Ovary (tissue), 10 donors: ENCODE measurements at places on chromosomes 16 and 17.
A peak's percentile ranks its signal among the peaks of the same experiment; 100 is the strongest.

GRCh38 chr17:74215342-74215727, 2.0 kb downstream of the TTYH2 start:
- no peaks in the 10 kb centered on the region for H3K36me3 ChIP-seq
- peaks cover 11% of the 10 kb centered on the region for H3K4me1 ChIP-seq
- H3K4me3 ChIP-seq, result no peak overlapping the region
- no peak overlapping the region for H3K27ac ChIP-seq
- no peak for DNase-seq
- H3K27me3 ChIP-seq, result no peaks in the 10 kb centered on the region

DNA sequence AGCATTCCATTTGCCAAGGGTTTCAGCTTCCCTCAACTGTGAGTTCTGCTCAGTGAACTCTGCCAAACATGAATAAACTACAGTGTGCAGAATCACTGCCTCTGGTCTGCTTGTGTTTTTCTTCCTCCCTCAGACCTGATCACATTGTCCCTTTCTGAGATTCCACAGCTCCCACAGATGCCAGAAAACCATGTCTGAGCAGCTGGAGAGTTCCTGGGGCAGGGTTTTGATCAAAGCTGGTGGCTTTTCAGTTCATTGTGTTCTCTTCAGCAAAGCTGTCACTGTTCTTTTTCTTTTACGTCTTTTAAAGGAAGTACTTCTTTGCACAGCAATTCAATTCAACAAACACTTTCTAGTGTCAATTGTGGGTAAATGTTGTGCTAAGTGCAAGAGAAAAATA, 555.8 kb downstream of the RBFOX1 start:
- no peak for DNase-seq
- H3K4me1 ChIP-seq, result no peaks in the 10 kb centered on the region
- H3K4me3 ChIP-seq, result no peak overlapping the region
- no peaks in the 10 kb centered on the region for H3K27me3 ChIP-seq

- DNase-seq, result no peak
- H3K4me3 ChIP-seq, result no peak overlapping the region
- H3K36me3 ChIP-seq, result no peaks in the 10 kb centered on the region
Observed at GRCh38 chr17:75024686-75025397, 12.4 kb downstream of the MRPL58 start.

DNA sequence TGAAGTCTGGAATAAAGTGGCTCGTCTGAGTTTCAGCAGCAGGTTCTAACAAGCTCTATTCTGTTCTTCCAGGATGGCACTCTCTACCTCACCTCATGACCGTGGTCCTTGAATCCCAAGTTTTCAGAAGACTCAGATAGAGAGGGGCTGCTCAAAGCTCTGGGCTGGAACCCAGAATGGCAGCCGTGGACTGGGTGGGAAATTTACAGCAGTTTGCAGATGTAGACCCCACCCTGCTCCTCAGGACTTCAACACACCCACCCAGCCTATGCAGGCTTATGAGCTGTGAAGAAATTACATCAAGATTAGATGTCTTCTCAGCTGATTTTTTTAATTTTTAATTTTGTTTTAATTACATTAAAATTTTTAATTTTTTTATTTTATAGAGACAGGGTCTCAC, 59.4 kb downstream of the METRNL start:
- H3K4me3 ChIP-seq, result no peak overlapping the region
- H3K27me3 ChIP-seq, result no peaks in the 10 kb centered on the region
- H3K27ac ChIP-seq, result no peak overlapping the region
- H3K4me1 ChIP-seq, result no peaks in the 10 kb centered on the region
- no peak for DNase-seq
- no peaks in the 10 kb centered on the region for H3K36me3 ChIP-seq

DNA sequence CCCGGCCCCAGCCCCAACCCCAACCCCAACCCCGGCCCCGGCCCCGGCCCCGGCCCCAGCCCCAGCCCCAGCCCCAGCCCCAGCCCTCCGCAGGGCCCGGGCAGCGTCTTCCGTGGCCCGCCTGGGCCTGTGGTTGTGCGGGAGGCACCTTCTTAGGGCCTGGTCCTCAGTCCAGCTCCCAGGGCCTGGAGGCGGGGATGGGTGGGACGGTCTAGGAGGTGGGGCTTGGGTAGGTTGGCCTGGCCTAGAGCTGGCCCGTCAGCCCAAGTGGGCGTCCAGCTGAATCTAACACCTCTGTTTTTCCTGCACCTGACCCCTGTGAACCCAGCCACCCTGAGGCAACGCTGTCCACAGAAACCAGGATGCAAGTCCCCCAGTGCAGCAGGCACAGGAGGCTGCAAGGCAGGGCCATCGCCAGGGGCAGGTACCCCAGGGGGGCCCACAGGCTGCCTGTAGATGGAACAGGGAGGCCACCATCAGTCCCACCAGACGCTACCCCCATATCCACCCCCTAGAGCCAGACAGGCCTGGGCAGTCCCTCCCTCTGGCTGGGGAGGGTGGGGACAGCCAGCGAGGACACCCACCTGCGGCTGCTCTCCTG, 8.8 kb downstream of the MSLN start:
- H3K27me3 ChIP-seq, result no peaks in the 10 kb centered on the region
- H3K36me3 ChIP-seq, result no peaks in the 10 kb centered on the region
- no peak for DNase-seq
- no peak overlapping the region for H3K4me3 ChIP-seq
- H3K4me1 ChIP-seq, result no peaks in the 10 kb centered on the region
- H3K27ac ChIP-seq, result no peak overlapping the region

DNA sequence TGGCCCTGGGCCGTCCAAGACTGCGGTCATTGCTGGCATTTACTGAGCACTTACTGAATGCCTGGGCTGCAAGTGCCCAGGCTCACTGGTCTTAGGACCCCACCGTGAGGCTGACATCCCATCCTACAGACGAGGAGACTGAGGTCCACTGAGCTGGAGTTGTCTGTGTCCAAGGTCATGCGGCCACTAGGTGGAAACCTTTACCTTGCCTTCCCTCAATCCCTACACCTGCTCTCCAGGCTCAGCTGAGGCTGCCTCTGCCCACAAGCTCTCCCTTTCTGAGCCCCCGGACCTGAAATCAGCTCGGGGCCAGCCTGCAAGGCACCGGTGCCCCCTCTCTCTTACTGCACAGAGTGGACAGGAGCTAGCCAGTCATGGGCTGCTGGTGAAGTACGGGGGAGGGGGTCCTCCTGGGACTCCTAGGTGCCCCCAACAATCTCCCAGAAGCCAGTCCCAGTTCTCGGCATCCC, 1.5 kb downstream of the CASKIN1 start:
- peaks cover 2% of the 10 kb centered on the region for H3K27me3 ChIP-seq
- H3K4me3 ChIP-seq, result no peak overlapping the region
- no peak overlapping the region for H3K27ac ChIP-seq
- H3K4me1 ChIP-seq, result no peaks in the 10 kb centered on the region

- no peak overlapping the region for H3K27ac ChIP-seq
- H3K4me3 ChIP-seq, result no peak overlapping the region
- H3K27me3 ChIP-seq, result no peaks in the 10 kb centered on the region
Observed at GRCh38 chr17:80198144-80198661, 21.9 kb downstream of the SGSH start.

DNA sequence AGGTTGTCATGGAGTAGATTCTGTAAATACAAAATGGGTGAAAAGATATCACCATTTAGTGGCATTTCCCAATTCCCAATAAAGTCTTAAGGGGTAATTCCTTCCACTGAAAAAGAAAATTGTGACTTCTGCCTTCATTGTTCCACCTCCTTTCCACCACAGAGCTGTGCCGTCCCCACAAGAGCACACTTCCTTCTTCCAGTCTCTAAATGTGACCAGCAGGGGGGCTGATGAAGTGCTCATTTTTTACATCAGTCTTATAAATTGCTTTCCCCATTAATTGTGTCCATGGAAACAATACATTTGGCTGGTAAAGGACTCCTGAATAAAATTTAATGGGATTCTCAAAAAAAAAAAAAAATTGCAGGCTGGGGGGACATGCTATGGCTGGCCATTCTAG, 260.8 kb upstream of the PSMD7 start:
- no peaks in the 10 kb centered on the region for H3K4me1 ChIP-seq
- DNase-seq, result no peak
- H3K36me3 ChIP-seq, result no peaks in the 10 kb centered on the region
- H3K4me3 ChIP-seq, result no peak overlapping the region
- no peak overlapping the region for H3K27ac ChIP-seq

DNA sequence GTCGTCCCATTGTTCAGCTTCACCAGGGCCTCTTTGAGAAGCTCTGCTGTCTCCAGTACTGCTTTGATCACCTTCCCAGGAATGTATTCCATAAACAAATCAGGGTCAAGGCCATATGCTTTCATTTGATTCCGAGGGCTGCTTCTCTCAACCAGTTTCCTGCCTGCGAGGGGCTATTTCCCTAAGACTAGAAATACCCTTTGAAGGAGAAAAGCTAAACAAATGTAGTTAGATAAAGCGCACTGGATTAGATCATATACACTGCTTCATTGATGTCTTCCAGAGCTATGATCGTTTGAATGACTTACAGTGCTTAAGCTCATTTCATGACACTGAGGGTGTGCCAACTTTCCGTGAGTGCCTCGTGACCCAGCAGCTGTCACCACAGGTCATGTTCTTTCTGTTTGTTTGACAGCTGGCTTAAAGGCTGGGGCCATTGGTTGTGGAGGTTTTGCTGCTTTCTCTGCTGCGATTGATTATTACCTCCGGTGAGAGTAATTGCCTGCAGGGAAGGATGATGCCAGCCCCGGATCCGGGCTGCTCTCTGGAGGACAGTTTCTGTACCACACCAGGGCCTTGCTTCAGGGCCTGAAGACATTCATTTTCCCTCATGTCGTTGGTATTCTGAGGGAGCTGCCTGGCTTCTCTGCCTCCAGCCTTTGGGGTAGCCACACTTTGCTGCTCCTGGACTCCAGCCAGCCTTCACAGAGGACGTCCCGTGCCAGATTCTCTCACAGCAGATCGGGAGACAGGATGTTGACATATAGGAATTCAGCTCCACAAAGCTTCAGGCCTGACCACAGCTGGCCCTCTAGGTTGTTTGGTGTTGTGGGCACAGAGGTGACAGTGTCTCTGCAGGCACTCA, 3.9 kb downstream of the TIMM22 start:
- H3K27ac ChIP-seq, result no peak overlapping the region
- DNase-seq, result no peak
- no peaks in the 10 kb centered on the region for H3K36me3 ChIP-seq
- peaks cover 23% of the 10 kb centered on the region for H3K4me1 ChIP-seq
- no peaks in the 10 kb centered on the region for H3K27me3 ChIP-seq
- H3K4me3 ChIP-seq, result no peak overlapping the region

GRCh38 chr16:1786242-1787055, 3.7 kb downstream of the NUBP2 start:
- no peaks in the 10 kb centered on the region for H3K27me3 ChIP-seq
- peaks cover 3% of the 10 kb centered on the region for H3K4me1 ChIP-seq
- H3K27ac ChIP-seq, result no peak overlapping the region
- H3K36me3 ChIP-seq, result no peaks in the 10 kb centered on the region
- H3K4me3 ChIP-seq, result no peak overlapping the region

DNA sequence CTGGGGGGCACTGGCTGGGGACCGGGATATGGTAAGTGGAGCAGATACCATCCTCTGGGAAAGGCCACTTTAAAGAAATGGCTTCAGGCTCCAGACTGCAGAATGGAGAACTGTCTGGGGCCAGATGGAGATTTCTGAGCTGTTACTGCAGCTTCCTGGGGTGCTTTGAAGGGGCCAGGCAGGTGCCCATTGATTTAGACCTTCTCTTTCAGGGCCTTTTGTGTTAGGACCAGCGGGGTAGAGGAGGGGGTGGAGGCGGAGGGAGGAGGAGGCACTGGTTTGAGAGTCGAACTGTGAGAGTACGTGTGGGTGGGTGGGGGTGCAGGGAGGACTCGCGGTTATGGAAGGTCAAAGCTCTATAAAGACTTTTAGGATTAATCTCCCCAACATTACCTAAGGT, 11.4 kb downstream of the NECAB2 start:
- no peak overlapping the region for H3K27ac ChIP-seq
- H3K4me3 ChIP-seq, result no peak overlapping the region
- DNase-seq, result no peak
- H3K27me3 ChIP-seq, result no peaks in the 10 kb centered on the region
- H3K4me1 ChIP-seq, result no peaks in the 10 kb centered on the region
- no peaks in the 10 kb centered on the region for H3K36me3 ChIP-seq

GRCh38 chr17:17088086-17088485, 45.8 kb downstream of the MPRIP start:
- no peaks in the 10 kb centered on the region for H3K27me3 ChIP-seq
- no peak overlapping the region for H3K27ac ChIP-seq
- DNase-seq, result peak; percentile 31
- H3K36me3 ChIP-seq, result no peaks in the 10 kb centered on the region

DNA sequence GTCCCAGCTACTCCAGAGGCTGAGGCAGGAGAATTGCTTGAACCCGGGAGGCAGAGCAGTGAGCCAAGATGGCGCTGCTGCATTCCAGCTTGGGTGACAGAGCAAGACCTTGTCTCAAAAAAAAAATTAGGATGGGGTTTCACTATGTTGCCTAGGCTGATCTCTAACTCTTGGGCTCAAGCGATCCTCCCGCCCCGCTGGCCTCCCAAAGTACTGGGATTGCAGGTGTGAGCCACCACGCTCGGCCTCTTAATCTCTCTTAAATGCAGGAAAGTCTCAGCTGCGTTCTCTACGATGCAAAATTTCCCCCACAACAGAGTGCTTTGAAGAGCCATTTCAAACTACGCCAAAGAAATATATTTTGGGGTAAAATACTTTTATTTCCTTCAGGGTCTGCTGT, 5.9 kb upstream of the WDR59 start:
- H3K27ac ChIP-seq, result no peak overlapping the region
- H3K36me3 ChIP-seq, result no peaks in the 10 kb centered on the region
- DNase-seq, result no peak
- peaks cover 3% of the 10 kb centered on the region for H3K4me1 ChIP-seq

GRCh38 chr16:52786091-52786490, 239.1 kb upstream of the TOX3 start:
- H3K27ac ChIP-seq, result no peak overlapping the region
- H3K27me3 ChIP-seq, result no peaks in the 10 kb centered on the region
- no peaks in the 10 kb centered on the region for H3K36me3 ChIP-seq
- no peaks in the 10 kb centered on the region for H3K4me1 ChIP-seq

DNA sequence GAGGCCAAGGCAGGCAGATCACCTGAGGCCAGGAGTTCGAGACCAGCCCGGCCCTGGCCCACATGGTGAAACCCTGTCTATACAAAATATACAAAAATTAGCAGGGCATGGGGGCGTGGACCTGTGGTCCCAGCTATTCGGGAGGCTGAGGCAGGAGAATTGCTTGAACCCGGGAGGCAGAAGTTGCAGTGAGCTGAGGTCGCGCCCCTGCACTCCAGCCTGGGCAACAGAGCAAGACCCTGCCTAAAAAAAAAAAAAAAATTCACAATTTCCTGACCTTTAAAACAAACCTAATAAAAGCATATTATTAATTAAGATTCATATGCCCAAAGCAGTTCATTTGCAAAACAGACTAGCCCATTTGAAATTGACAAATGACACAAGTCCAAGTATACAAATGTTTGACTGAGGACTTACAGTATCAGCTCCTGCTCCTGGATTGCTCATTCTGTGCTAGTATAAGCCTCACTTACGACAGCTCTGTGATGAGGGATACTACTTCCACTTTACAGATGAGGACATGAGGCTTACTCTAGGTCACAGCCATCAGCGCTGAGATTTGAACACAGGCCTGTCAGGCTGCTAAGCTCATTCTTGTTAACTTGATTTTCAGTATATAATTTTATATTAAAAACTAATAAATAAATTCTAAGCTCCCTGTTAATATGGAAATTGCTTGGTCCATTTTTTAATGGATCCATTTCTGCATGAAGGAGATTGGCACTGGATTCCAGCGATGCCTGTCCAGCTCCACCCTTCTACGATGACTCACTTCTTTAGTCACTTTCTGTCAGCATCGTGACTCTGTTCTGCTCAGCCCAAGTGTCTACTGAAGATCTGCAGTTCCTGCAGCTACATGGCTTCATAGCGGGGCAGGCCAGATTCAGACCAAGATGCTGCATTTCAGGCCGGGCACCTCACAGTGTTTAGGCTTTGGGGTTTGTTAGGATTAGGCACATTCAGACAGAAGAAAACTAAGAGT, 88.2 kb downstream of the WDR59 start:
- no peak overlapping the region for H3K27ac ChIP-seq
- no peak for DNase-seq
- no peaks in the 10 kb centered on the region for H3K27me3 ChIP-seq
- H3K4me3 ChIP-seq, result no peak overlapping the region
- no peaks in the 10 kb centered on the region for H3K4me1 ChIP-seq
- no peaks in the 10 kb centered on the region for H3K36me3 ChIP-seq
